NCI-H524 treated with DMSO at 0.1 percent for 48 hours (cell line): ENCODE measurements at places on chromosomes 6 and 20.

- no peak for DNase-seq
Observed at GRCh38 chr20:6888736-6889395, 121.4 kb downstream of the BMP2 start.

DNA sequence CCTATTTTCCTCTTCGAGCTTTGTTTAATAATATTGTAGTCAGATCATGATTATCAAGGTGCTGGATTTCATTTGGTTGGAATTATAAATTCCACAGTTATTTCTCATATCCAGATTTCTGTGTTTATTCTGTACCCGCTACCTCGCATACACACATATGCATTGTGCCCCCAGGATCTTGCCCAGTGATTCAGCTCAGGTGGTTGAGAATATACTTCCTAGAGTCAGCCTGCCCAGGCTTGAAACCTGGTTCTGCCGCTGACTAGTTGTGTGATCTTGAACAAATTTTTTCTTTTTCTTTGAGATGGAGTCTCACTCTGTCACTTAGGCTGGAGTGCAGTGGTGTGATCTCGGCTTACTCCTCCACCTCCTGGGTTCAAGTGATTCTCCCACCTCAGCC lies 14.7 kb downstream of the GINM1 start:
- no peak for DNase-seq

GRCh38 chr6:45663251-45664221 lies 285.8 kb upstream of the SUPT3H start:
- no peak for DNase-seq

GRCh38 chr20:2619337-2619736 lies 33.1 kb upstream of the NOP56 start:
- DNase-seq, result no peak

- no peak for DNase-seq
Observed at GRCh38 chr20:31719644-31720485, 2.8 kb downstream of the BCL2L1 start.

DNA sequence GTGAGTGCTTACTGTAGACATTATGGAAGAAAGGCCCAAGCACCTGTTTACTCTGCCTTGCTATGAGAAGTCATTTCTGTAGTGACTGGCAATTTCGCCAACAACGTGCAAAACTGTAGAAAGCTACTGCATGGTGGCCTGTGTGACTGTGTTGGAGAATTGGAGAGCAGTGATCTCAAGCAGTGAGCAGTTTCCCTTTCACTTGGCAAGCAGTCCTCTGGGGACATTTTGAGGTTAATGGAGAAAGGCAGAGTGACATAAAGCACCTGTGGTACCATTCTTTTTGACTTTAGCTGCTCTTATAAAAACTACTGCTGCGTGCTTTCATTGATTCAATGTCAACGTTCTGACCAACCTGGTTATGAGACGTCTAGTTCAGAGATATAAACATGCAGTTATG lies 382.6 kb upstream of the JAG1 start:
- no peak for DNase-seq

- DNase-seq, result no peak
Observed at GRCh38 chr6:20712011-20712410, 177.8 kb downstream of the CDKAL1 start.

DNA sequence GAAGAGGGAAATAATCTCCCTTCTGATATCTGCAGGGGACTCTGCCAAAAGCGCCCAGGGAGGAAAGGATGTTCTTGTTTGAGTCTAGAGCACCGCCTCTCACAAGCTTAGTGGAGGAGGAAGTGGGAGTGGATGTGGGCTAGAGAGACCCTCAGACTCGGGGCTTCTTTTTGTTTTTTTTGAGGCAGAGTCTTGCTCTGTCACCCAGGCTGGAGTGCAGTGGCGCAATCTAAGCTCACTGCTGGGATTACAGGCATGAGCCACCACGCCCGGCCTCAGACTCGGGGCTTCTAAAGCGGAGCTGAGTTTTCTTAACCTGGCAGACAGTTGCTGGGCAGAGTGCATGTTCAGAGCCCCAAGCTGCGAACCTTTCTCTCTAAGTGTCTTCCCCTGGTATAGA lies 310.8 kb downstream of the BMP7 start:
- no peak for DNase-seq

- DNase-seq, result no peak
Observed at GRCh38 chr6:28425944-28426541, 17.2 kb downstream of the ZSCAN23 start.

GRCh38 chr6:124682751-124683150 lies 279.5 kb upstream of the RNF217 start:
- no peak for DNase-seq

GRCh38 chr6:135116571-135116970 lies 61.9 kb upstream of the HBS1L start:
- DNase-seq, result no peak

- no peak for DNase-seq
Observed at GRCh38 chr6:97052896-97053295, 128.4 kb downstream of the KLHL32 start.

DNA sequence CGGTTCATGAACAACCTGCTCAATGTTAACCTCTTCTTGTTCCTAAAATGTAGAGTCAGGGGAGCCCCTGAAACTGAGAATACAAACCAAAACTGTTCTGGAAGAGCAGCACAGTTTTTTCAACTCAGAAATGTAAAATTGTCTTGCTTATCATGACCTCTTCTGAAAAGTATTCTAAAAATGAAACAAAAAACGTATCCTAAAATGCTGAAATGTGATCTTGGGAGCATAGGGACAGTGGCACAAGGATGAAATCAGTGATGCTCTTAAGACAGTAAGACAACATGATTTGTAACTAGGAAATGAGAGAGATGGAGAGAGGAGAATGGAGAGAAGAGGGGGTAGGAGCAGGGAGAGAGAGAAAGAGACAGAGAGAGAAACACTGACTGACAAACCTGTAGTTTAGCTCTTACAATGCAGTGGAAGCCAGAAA lies 27.5 kb downstream of the NCOA7 start:
- no peak for DNase-seq

DNA sequence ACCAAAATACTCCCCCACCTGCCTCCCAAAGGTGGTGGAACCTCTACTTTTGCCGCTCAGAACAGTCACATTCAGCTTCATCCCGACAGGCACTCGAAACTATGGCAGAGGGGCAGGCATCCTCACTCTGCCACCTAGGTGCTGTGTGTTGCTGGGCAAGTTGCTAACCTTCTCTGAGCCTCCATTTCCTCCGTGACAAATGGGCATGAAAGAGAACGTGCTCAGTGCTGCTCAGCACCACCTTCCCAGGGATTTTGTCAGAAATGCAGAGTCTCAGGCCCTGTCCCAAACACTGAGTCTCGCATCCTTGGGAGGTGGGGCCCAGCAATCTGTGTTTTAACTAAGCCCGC lies 18.1 kb downstream of the ANKRD60 start:
- DNase-seq, result no peak

DNA sequence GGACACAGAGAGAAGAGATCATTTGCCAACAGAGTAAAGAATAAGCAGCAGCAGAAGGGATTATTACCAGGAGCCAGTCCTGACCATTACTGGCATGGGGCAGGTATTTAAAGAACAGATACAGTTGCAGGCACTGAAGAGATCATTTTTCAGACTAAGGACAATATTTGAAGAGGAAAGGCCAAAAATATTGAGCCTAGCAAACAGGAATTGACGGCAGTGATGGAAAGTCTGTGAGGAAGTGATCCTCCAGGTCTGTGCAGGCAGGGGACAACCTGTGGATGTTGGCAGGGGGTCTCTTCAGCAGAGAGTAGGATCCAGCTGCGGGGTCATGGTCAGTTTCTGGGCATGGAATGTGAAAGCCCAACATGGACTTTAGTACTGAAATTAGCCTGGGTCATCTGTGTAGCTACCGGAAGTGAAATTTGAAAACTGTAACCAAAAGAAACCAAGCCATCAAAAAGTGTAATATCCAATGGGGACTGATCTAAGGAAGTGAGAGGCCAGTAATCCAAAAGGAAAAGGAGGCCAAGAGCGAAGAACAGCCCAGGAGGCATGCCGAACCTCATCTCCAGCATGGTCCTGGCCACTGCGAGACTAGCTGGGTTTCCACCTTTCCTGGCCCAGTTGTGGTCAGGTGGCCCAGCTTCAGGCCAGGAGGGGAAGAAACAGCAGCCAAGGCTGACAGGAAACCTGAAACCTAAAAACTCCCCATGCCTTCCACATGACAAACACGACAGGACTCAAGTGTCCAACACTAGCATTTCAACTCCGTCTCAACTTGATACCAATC lies 115.1 kb upstream of the TNFAIP3 start:
- no peak for DNase-seq

DNA sequence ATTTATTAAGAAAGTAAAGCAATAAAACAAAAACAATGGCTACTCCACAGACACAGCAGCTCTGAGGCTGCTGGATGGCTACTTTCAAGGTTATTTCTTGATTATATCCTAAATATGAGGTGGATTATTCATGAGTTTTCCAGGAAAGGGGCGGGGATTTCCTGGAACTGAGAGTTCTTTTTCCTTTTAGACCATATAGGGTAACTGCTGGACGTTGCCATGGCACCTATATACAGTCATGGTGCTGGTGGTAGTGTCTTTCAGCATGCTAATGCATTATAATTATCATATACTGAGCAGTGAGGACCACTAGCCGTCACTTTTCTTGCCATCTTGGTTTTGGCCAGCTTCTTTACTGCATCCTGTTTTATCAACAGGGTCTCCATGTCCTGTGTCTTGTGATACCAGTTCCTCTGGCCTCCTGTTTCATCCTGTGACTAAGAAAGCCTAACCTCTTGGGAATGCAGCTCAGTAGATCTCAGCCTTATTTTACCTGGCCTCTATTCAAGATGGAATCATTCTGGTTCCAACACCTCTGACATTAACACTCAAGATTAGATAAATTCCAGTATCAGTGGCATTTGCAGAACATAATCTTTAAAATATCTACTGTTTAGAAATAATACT lies 32.3 kb upstream of the TRDN start:
- no peak for DNase-seq

- no peak for DNase-seq
Observed at GRCh38 chr20:61321481-61321880, 69.4 kb downstream of the CDH4 start.

DNA sequence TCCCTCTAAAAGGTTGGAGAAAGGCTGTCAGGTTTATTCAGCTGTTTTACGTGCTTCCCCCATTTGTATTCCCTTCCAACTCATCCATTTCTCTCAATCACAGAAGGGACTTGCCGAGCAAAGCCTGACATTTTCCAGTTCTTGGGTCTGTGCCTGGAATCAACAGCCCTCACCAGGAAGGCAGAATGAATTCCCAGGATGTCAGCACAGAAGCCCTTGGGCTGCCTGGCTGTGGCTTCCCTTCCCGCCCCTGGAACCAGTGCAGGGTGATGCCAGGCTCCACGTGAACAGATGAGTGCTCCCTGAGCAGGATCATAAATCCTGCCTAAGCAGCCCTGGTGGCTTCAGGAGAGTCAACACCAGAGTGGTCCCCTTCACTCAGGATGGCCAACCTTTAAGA lies 86.1 kb upstream of the CD83 start:
- DNase-seq, result no peak

DNA sequence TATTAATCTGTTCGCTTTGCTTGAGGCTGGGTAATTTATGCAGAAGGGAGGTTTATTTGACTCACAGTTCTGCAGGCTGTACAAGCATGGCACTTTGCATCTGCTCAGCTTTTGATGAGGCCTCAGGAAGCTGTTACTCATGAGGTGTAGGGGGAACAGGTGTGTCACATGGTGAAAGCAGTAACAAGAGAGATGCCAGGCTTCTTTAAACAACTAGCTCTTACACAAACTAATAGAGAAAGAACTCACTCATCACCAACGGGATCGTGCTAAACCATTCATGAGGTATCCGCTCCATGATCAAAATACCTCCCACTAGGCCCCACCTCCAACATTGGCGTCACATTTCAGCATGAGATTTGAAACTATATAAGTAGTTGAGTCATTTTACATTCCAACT lies 34.4 kb upstream of the GCLC start:
- DNase-seq, result no peak

DNA sequence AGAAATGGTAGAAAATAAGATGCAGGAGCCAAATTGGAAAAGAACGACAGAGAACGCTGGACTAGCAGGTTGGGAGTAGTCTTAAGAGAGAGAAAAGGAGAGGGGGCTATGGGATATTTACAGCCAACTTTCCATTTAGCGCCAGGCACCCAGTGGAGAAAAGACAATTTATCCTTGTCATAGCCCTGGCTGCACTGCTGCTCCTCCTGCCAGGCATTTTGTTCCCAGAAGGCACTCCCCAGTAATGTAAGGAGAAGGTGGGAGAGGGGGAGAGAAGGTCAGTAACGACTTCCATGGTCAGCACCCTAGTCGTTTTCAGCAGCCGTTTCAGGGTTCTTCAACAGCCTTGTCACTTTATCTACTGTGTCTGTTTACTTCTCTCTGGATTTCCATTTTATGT lies 159.0 kb downstream of the TRMT11 start:
- no peak for DNase-seq

- DNase-seq, result no peak
Observed at GRCh38 chr20:48002517-48002970, 217.3 kb upstream of the SULF2 start.

DNA sequence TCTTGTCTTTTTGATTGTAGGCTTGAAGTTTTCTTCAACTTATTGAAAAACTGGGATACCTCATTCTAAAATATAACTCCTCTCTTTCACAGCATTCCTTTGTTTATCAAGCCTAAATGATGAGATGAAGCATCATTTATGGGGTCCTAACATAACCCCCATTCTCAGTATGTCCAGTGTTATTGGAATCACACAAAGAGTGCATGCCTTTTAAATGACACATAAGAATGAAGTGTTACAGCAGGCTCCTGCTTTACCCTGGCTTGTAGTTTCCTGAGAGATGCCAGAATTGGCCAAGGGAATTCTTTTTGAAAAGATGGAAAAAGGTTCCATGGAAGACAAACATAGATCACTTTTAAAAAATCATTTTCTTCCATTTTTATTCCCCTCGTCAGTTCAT lies 502.4 kb downstream of the BCKDHB start:
- DNase-seq, result no peak

DNA sequence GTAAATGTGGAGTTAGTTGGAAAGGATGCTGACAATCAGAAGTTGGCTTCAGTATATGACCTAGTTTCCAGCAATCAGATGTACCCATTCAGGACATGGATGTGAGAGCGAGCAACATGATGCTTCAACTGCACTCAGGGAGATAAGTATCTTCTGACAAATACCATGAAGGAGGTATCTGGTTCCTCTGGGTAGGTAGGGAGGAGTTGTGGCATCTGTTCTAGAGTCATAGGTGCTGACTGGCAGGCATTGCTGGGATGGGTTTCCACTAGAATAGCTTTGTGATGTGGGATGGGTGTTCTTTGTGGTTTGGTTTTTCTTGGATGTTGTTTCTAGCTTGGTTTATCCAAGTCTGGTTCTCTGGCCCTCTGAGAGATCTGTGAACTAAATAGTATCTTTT lies 3.9 kb upstream of the REV3L start:
- no peak for DNase-seq

DNA sequence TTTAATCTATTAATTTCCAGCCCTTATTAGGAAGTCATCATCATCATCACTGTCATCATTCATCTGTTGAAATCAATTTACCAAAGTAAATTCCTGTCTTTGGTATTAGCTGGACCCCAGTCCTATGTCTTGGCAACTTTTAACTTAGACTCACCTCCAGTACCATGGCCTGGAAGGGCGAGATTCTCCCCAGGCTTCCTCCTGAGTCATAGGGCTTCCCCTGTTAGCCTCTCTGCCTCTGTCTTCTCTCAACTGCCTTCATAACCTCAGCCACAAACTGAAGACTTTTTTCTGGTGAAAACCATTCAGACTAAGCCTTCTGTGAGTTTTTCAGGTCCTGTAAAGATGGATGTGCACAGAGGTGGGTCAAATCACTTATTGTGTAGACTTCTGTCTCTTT lies 95.0 kb downstream of the NKAIN2 start:
- DNase-seq, result no peak

- no peak for DNase-seq
Observed at GRCh38 chr20:56200456-56200855, 48.1 kb upstream of the MC3R start.

- no peak for DNase-seq
Observed at GRCh38 chr20:39835130-39835842, 853.8 kb downstream of the MAFB start.
